ENCODE measurements at places on chromosomes 7 and 10. TPM values are rescaled to one million over a fixed set of nuclear protein-coding genes. Genes with fewer than 3 reads are reported as not detected.

GRCh38 chr7:106681815-106682495, 21.0 kb upstream of the CCDC71L start:
- DNase-seq: no peak

DNA sequence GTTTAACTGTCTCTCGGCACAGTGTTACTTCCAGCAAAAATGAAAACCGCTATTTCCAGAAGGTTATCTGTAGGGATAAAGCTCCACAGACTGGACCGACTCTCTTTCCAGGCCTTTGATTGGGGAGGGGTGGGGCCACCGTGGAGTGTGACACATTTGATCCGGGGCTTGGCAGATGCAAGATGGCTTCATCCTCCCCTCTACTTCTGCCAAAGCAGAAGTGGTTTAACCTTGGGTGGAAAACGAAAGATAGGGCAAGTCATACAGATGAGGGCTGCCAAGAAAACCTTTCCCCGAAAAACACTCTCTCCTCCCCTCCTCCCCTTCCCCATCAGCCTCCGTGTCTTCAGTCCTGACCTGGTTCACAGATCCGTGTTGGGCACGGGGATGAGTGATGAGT, 139.7 kb upstream of the SH2B2 start:
- DNase-seq: no peak

CYP2C19 gene
- 0.09 TPM for polyA plus RNA-seq

GRCh38 chr7:78264105-78264504, 465.5 kb downstream of the PHTF2 start:
- no peak for DNase-seq

- no peak for DNase-seq
Observed at GRCh38 chr7:104272767-104273384, 55.5 kb upstream of the LHFPL3 start.

DNA sequence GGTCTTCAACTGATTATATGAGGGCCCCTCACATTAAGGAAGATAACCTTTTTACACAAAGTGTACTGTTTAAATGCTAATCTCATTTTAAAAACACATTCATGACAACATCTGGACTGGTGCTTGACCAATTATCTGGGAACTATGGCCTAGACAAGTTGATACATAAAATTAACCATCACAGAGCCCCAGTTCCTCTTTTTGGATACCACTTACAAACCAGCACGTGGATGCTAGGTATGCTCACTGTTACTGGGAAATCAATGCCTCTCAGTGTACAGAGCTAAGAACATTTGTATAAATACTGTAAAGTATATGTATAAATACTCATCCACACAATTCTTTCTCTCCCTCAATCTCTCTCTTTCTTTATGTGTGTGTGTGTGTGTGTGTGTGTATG, 1217.8 kb upstream of the LRRTM3 start:
- no peak for DNase-seq

DNA sequence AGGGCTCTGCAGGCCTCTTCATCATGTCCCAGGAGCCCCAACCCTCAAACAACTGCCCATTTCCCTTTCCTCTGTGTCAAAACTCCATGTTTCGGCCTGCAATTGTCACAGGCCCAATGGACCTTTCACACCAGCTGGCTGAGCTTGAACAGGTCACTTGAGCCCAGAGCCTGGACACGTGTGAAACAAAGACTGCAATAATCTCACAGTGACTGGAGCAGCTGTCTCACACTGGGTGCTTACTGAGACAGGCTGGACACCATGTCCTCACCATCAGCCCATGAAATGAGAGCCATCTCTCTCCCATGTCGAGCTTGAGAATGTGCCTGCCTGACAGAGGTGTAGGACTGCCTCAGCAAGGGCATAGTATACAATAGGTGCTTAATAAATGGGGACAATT, 19.5 kb upstream of the EIF5AL1 start:
- DNase-seq: no peak

DNA sequence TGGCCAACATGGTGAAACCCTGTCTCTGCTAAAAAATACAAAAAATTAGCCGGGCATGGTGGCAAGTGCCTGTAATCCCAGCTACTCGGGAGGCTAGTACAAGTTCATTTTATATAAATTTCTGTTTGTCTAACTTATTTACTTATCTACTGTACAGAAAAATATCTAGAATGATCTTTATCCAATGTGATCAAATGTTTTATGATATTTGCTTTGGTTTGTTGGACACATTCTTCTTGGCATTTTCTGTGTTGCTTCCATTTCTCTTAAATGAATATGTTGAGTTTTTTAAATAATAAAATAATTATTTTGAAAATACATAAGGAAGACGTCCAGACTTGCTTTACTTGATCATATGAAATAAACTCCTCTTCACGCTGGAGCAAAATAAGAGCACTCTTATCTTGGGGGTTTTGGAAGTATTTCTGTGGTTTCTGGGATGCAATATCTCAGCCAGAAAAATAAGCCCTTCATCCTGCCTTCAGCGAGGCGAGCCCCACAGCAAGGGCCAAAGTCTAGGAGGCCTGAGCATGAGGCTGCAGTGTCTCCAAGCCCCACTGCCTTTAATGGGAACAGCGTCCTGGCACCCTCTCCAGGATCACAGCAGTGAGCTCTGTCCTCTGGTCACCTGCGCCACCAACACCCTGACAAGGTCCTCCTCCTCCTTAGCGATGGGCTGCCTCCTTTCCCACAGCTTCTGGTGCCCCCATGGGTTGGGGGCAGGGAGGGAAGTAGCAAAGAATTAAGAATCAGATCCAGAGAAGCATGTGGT, 480.2 kb downstream of the KCNMA1 start:
- no peak for DNase-seq

ATG9B gene
- polyA plus RNA-seq: 2.6 TPM

Data from right lung (tissue), 10 donors.